Germinal center (tissue), 1 donor: ENCODE measurements at places on chromosomes 6 and 20.

- DNase-seq: no peak
These were observed 202.3 kb downstream of the RPS12 start for GRCh38 chr6:133016631-133017030.

- no peak for DNase-seq
These were observed 46.5 kb downstream of the PLEKHG1 start for GRCh38 chr6:150646228-150646627.

- DNase-seq: peak; percentile 75
These were observed 17.6 kb upstream of the TM9SF4 start for GRCh38 chr20:32091888-32092346.

DNA sequence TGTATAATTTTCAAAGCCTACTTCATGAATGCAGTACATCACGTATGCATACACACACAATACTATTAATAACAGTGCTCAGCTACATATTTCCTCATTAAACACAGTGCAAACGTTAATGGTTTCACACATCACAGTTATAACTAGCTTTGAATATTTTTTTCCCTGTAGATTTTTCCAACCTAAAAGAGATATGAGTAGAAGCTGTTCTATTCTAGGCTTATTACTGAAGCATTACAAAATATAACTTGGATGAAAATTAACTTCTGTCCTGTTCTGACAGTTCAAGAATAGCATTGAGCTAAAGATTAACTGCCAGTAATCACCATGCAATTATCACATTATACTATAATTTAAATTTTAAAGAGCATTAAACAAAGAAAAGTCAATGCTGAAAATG is 6.2 kb downstream of the LMBRD1 start:
- no peak for DNase-seq

GRCh38 chr20:55579802-55580201 is 425.5 kb downstream of the CBLN4 start:
- no peak for DNase-seq

DNA sequence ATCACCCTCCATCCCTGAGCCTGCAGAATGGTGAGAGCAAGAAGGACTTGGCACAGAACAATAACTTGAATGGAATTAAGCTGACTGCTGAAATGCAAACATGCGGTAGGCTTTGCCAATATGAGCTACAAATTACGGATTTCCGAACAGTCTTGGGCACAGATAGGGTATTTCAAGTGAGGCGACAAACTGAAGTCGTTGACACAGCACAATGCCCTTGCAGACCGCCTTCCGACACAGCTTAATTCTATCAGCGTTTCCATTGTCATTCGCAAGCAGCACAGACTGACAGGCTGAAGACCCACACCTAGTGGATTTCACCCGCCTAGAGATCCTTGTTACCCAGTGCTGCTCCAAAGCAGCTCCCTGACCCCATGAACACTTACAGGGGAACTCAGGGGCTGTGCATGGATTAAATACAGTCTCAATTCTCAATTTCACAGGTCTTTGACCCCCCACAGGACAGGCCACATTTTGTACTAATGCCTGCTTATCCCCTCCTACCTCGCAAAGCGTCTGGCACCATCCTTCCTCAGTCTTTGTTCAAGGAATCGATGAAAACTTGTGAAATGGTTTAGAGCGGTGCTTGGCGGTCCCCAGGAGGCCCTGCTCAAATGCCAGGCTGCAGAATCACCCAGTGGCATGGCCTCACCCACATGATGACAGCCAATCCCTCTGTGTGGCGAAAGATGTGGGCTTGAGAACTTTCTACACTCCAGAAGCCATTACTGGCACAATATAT is 34.6 kb downstream of the RAMACL start:
- no peak for DNase-seq

GRCh38 chr6:39330057-39330456 is 7.6 kb upstream of the KCNK16 start:
- peak; percentile 28 for DNase-seq

DNA sequence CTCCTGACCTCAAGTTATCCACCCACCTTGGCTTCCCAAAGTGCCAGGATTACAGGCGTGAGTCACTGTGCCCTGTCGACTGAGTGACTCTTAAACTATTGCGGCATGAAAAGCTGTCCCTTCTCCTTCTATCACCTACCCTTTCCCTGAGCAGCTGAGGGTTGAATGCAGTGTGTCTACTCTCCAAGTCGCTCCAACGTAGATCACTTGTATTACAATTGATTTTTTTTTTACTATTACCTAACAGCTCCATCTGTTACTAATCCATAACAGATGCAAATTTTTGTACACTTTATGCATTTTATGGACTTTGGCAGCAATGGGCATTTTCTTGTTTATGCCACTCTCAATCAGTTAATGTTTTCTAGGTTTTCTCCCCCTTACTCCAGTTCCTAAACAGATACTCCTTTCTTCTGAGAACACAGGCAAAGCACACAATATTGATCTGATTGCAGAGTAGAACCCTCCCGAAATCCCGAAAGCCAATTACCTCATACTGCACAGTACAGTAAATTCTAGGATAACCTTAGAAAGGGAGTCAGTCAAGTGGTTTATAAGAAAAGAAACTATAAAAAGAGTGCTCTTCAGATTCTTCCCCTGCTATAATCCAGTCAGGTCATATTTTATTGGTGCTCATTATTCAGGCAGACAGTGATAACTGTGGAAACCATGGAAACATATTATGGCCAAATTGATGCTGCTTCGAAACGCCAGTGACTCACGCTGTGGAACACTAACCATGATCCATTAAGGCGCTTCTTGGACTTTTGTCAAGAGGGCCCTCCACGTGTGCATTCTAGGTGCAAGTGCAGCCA is 273.0 kb downstream of the ADGB start:
- no peak for DNase-seq

DNA sequence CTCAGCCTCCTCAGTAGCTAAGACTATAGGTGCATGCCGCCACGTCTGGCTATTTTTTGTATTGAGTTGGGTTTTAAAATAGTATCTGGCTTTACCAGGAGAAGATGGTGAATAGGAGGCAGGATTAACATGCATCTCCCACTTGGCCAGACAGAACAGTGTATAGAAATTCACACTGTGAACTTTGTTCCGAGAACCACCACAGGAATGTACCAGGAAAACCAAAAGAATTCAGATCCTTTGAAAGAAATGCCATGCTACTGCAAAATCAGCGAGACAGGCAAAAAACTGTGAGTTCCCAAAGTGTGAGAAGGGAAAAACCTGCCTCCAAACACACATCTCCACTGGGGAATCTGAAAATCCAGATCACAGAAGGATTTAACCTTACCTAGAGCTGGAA is 327.6 kb downstream of the NKAIN2 start:
- DNase-seq: no peak

DNA sequence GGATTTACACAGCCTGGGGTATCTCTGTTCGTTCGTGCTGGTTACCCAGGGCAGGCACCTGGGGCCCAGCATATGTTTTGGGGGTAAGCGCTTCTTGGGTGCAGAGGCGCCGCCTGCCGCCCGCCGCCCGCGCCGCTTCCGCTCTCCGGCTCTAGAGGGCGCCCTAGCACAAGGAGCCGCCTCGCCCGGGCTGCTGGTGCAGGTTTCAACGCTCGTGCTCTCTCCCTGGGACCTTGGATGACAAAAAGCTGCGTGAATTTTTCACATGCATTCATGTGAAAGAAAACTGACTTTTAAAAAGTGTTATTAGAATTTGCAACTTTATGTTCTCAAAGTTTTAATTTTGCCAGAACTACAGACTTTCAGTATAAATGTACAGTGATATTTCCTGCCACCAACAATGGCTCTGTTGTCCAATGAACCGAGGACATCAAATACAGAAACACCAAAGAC is 32.5 kb downstream of the PRR18 start:
- peak; percentile 82 for DNase-seq

DNA sequence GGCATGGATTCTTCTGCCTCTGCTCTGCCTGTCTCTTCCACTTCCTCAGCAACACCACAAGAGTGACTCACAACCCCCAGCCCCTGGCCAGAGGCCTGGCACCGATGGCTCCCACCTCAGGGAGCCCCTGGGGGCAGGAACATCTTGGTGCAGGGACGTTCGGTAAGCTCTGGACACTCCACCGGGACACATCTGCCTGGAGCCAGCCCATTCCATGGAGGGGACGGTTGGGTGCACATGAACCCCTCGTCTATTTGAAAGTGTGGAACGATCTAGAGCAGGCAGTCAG is 246.5 kb downstream of the ERMARD start:
- no peak for DNase-seq

GRCh38 chr20:4369119-4369797 is 352.5 kb upstream of the PRND start:
- no peak for DNase-seq

- no peak for DNase-seq
These were observed 41.3 kb upstream of the SLC22A16 start for GRCh38 chr6:110517601-110518281.

- DNase-seq: no peak
These were observed 14.9 kb downstream of the PLCG1 start for GRCh38 chr20:41152108-41152757.

- DNase-seq: no peak
These were observed 17.1 kb downstream of the SMOC2 start for GRCh38 chr6:168458101-168458500.

DNA sequence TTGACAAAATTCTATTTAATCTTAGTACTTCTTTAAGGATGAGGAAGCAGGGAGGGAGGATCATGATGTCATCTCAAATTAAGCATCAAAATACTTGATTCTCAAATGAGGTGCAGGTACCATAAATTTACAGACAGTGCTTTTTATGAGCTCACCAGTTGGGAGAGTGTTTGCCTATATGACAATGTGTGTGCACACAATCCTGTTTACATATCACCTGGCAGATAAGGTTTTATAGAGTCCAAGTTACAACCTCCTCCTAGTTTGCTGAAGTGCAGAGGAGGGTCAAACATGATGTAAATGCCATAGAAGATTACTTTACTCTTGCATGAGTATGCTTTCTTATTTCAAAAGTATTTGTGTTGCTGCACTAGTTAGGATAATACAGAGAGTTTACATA is 6.4 kb downstream of the ATXN1 start:
- no peak for DNase-seq

DNA sequence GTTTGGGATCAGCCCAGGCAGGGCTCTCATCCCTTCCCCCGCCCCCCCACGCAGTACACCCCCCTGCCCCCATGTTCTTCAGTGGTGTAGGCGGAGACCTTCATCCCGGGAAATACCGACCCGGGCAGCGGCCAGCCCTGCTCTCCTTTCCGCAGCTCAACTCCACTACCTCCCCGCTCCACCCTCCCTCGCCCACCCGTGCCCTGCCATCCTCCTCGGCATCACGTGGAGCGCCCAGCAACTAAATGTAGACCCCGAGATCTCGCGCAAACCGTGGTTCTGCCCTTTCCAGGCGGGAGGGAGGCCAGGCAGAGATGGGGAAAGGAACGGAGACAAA is 1932.2 kb upstream of the DEFB115 start:
- DNase-seq: no peak

DNA sequence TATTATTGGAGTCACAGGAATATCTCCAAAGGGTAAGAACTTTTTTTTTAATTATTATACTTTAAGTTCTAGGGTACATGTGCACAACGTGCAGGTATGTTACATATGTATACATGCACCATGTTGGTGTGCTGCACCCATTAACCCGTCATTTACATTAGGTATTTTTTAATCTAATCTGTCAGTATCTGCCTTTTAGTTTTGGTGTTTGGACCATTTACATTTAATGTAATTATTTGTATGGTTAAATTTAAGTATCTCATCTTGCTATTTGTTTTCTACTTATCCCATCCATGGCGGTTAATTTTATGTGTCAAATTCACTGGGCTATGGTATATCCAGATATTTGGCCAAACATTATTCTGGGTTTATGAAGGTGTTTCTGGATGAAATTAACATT is 15.4 kb upstream of the OPN5 start:
- no peak for DNase-seq

DNA sequence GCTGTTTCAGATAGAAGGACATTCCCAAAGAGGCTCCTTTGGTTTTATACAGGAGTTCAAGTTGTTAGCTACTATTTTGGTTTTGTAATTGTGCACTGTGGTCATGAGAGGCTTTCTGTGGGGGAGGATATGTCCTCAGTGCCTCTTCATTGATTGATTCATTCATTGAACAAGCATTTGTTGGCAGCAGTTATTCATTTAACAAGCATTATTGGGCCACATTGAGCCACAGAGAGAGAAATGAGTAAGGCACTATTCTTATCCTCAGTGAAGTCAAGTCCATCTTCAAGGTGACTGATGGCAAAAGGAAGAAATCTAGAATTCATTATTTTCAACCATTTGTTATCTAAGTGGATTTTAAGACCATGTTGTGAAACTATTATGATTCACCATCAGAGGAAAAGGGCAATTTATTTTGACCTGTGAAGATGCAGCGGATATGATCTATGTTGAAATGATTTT is 697.2 kb upstream of the CITED2 start:
- no peak for DNase-seq

DNA sequence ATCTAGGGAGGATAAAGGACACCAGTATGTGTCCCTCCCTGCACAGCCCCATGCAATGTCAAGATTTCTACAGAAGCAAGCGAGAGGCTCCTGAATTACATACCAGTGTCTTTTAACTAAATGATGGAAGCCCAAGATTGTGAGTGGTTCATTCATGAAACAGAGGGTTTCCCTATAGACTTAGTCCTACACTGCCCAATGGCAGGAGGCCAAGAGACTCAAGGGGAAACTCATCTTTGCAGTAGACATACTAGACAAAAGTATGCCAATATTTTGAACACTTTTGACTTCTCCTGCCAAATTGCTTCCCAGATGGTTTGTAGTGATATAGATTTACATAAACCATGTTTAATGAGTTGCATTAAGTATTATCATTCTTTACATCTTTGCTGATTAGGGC is 557.2 kb upstream of the JAG1 start:
- no peak for DNase-seq

- DNase-seq: no peak
These were observed 16.7 kb upstream of the CLIC5 start for GRCh38 chr6:46032110-46032998.

- no peak for DNase-seq
These were observed 105.5 kb downstream of the TULP4 start for GRCh38 chr6:158417760-158418098.

- DNase-seq: no peak
These were observed 187.7 kb downstream of the AIG1 start for GRCh38 chr6:143248359-143248758.

GRCh38 chr6:32176476-32177182 is 745 bp upstream of the AGPAT1 start:
- no peak for DNase-seq

GRCh38 chr6:127547904-127548649 is 28.9 kb upstream of the C6orf58 start:
- no peak for DNase-seq

- no peak for DNase-seq
These were observed 181.0 kb downstream of the JARID2 start for GRCh38 chr6:15426901-15427300.

- DNase-seq: no peak
These were observed 19.5 kb downstream of the FOXP4 start for GRCh38 chr6:41565701-41566100.

GRCh38 chr6:134609716-134610261 is 291.9 kb upstream of the SGK1 start:
- no peak for DNase-seq
